ENCODE measurements at places on chromosomes 5 and 9.
A peak's percentile ranks its signal among the peaks of the same experiment; 100 is the strongest.

GRCh38 chr9:38213631-38214299 lies 144.7 kb upstream of the SHB start:
- no peak overlapping the region for H3K4me3 ChIP-seq
- H3K27ac ChIP-seq = no peak overlapping the region
- no peaks in the 10 kb centered on the region for H3K36me3 ChIP-seq
- no peak for DNase-seq

- no peak overlapping the region for H3K27ac ChIP-seq
- H3K36me3 ChIP-seq = no peaks in the 10 kb centered on the region
These were observed 19.2 kb downstream of the COL15A1 start for GRCh38 chr9:98962861-98963260.

- no peak for DNase-seq
- H3K4me3 ChIP-seq = no peak overlapping the region
- no peaks in the 10 kb centered on the region for H3K27me3 ChIP-seq
- no peak overlapping the region for H3K27ac ChIP-seq
These were observed 78.3 kb upstream of the TNFSF8 start for GRCh38 chr9:115008536-115009270.

- no peak overlapping the region for H3K27ac ChIP-seq
- no peak overlapping the region for H3K4me3 ChIP-seq
- no peaks in the 10 kb centered on the region for H3K4me1 ChIP-seq
- no peaks in the 10 kb centered on the region for H3K36me3 ChIP-seq
These were observed 18.6 kb upstream of the IFNB1 start for GRCh38 chr9:21096172-21096900.

GRCh38 chr5:90641528-90641927 lies 82.9 kb downstream of the ADGRV1 start:
- H3K36me3 ChIP-seq = no peaks in the 10 kb centered on the region
- no peak for DNase-seq
- peaks cover 10% of the 10 kb centered on the region for H3K4me1 ChIP-seq
- no peak overlapping the region for H3K4me3 ChIP-seq

GRCh38 chr5:126852091-126852571 lies 75.2 kb downstream of the LMNB1 start:
- no peaks in the 10 kb centered on the region for H3K4me1 ChIP-seq
- peak overlapping the region; percentile 42 for H3K27ac ChIP-seq
- H3K27me3 ChIP-seq = no peaks in the 10 kb centered on the region

GRCh38 chr5:31815376-31815775 lies 176.4 kb downstream of the PDZD2 start:
- H3K36me3 ChIP-seq = no peaks in the 10 kb centered on the region
- no peak overlapping the region for H3K27ac ChIP-seq

DNA sequence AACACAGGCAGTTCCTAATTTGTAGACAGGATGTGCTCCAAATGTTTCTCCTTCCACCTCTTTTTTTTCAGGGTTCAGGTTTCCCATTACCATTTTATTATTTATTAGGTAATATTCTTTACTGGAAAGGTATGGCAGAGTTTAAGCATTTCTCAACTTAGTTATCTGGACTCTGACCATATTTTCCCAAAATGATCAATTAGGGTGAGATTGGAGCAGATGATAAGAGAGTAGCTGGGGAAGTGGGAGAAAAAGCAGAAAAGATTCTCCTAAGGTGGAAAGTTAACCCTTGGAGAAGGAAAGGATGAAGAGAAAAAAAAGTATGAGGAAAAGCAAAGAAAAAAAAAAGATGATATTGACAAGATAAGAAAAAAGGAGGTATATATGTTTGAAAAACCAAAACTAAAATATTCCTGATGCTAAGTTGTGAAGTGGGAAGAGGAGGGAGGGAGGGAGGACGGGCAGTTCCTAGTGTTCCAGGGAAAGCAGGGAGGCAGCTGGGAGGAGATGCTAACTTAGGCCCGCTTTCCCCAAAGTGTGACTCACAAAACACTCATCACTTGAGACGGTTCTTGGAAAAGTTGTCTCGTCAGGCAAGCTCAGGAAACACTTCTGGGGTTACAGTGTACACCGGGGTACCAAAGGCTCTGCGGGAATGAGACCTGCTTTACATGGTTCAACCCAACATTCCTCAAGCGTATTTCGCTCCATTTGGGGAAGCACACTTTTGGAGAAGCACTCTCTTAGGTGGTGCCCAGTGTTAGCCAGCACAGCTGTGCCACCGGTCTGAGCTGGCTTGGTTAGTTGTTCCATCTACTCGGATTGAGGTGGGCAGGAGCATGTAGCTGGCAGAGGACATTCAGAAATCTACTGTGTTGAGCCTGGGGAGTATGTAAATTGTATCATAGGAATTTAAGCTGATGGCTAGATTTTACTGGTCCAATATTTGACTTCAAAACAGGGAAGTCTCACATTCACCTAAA lies 35.1 kb downstream of the B4GALT1 start:
- H3K36me3 ChIP-seq = peaks cover 7% of the 10 kb centered on the region
- H3K27me3 ChIP-seq = no peaks in the 10 kb centered on the region
- H3K27ac ChIP-seq = no peak overlapping the region
- peaks cover 52% of the 10 kb centered on the region for H3K4me1 ChIP-seq

DNA sequence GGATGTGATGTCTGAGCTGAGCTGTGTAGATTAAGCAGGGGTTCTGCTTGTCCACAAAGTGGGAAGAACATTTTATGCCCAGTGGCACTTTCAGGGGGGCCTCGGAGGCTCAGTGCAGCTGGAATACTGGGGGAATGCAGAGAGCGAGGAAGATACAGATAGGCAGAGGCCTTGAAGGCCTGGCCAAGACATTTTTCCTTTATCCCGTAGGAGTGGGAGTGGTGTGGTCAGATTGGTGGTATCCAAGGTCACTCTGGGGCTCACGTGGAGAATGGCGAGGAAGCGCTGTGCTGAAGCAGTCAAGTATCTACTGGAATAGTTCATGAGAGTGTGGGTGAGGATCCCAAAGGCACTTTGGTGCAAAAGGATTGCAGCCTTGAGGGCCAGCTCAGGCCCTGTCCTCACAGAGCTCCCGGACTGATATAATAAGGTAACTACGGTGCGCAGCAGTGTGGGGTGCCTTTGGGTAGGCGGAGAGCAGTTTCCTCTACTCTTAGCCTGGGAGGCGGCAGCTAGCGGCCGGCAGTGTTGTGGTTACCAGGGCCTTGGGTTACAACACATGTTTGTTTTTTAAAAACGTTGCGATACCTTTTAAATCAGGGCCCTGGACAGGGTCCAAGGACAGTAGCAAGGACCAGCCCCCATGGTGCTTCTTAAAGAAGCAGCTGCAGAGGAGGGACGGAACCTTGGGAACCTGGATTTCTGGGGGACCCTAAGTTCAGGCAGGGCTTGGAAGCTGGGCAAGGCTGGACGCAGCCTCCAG lies 10.8 kb upstream of the CCDC69 start:
- H3K4me3 ChIP-seq = no peak overlapping the region
- H3K27me3 ChIP-seq = no peaks in the 10 kb centered on the region
- no peaks in the 10 kb centered on the region for H3K36me3 ChIP-seq
- no peak overlapping the region for H3K27ac ChIP-seq
- peaks cover 20% of the 10 kb centered on the region for H3K4me1 ChIP-seq
